ENCODE measurements at places on chromosomes 6 and 20. TPM values are rescaled to one million over a fixed set of nuclear protein-coding genes. Genes with fewer than 3 reads are reported as not detected.
A peak's percentile ranks its signal among the peaks of the same experiment; 100 is the strongest.

GRCh38 chr6:15427331-15428070 lies 181.6 kb downstream of the JARID2 start:
- DNase-seq: peak; percentile 39

DNA sequence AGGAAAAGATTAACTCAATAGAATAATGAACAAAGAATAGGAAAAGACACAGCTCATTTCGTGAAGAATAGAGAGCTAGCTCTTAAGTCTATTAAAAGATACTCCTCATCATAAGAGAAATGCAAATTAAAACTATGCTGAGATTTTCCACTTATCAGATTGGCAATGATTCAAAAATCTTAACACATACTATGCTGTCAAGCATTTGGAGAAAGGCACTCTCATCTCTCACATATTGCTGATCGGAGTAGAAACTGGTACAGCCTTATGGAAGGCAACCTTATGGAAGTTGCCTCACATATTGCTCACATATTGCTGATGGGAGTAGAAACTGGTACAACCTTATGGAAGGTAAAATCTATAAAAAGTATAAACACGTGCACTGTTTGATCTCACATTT lies 21.4 kb upstream of the PLAGL1 start:
- no peak for DNase-seq

DNA sequence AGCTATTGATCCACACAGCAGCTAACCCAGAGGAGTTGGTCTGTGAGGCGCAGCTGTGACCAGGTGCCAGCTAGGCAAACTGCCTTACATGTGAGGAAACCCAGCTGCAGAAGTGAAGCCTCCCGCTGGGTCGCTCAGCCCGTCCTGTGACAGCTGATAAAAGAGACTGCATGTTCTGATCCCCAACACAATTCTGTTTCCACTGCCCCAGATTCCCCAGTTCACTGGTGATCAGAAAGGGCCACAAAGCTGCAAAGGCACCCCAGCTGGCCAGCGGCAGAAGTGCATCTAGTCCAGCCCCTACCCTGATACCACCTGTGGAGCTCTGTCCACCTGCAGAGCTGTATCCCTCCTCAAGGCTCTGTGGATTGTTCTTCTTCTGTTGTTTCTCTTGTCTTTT lies 64.5 kb downstream of the CTNNBL1 start:
- DNase-seq: no peak

Gene SLCO4A1
- total RNA-seq: 0.90 TPM

- no peak for DNase-seq
Observed at GRCh38 chr6:5736016-5736738, 270.5 kb downstream of the NRN1 start.

DNA sequence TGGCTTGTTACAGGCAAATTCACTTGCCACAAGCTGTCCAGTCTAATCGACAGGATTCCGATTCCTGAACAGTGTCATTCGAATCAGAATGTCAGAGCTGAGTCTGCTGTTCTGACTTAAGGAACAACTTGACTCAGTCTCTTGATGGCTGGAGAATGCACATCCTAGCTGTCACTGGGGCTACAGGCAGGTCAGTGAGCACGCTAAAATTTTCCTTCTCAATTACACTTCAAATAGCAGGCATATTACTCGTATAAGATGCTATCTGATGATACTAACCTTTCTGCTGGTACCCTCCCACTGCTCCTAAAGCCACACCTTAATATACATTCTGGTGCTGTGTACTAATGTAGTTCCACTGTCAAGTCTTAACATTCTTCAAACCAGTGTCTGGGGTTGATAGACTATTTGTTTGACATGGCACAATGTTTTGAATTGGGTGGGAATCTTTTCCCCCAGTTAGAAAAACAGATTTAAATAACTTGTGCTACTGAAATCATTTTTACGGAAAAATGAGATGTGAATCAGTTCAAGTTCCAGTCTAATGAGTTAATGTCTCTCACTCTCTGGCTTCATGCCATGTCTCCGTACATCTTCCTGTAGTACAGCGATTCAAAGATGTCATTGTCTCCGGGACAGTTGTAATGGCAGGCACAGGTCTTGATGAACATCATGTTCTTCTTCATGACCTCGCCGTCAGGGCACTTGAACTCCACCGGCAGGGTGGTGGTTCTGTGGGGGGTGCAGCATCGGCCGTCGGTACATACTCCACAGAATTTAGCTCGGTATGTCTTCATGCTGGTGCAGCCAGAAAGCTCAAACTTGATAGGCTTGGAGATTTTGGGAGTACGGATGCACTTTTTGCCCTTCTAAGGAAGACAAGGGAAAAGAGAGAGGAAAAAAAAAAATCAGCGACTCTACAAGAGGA lies 2.2 kb downstream of the CCN2 start:
- DNase-seq: peak; percentile 73

GRCh38 chr6:38943964-38944363 lies 104.6 kb upstream of the GLP1R start:
- no peak for DNase-seq

Gene VARS2
- 11.1 TPM for total RNA-seq

DNA sequence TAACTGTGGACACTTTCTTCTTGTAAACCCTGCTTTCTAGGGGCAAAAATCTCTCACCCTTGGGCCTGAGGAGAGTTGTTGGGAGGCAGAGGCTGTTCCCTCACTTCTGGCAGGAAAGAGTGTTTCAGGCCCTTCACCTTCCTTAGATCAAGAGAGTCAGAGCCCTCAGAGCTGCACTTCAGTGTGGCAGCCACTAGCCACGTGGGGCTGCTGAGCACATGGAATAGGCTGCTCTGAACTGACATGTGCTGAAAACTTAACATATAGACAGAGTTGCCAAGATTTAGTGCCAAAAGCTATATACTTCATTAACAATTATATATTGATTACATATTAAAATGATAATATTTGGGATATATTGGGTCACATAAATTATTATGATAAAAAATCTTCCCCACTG lies 4.4 kb upstream of the LMBRD1 start:
- DNase-seq: no peak

DNA sequence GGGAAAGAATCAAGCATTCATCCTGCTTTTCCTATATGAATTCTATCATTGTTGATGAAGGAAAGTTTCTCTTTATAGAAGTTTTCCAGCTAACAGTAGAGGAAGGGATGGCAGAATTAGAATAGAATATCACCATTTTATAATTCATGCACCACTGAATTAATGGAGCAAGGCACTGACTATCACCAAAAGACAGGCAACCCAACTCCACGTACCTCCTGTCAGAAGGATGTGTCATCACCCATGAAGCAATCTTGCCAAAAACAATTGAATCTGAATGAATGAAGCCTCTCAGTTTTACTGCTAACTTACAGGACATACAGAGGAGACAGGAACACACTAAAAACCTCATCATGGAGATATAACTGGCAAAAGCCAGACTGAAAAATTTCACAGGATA lies 122.4 kb downstream of the NFATC2 start:
- DNase-seq: peak; percentile 51

DNA sequence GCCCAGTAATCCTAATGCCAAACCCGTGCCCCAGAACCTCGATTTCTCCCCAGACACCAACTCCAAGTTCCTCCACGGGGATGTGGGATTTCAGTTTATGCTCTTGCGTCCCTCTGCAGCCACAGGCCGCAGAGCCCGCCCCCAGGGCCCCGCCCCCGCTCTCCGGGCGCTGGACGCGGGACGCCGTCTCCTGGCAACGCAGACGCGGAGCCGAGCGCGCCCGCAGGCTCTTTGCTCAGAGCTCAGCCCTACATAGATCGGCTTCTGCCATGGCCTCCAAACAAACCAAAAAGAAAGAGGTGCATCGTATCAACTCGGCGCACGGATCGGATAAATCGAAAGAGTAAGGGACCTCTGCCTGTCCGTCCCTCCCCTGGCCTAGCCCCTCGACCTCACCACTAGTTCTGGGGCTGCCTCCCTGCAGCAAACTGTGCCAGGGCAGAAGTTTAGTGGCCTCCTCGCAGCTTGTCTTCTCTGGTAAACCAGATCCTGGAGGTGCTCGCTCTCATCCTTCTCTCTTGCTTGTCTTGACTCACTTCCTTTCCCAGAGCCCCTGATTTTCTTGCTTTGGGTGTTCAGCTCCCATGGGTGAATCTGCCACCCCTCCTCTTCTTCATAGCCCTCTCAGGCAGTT lies at the start of gene ADGB:
Gene ADGB, plus strand, starts transcription at position 201 of the 634 bp plus-strand sequence. Its CDS starts 69 bp downstream, at position 270.
- no peak for DNase-seq

- DNase-seq: no peak
Observed at GRCh38 chr6:112243861-112244827, 10.2 kb downstream of the LAMA4 start.

Gene APOBEC2
- not detected for total RNA-seq

DNA sequence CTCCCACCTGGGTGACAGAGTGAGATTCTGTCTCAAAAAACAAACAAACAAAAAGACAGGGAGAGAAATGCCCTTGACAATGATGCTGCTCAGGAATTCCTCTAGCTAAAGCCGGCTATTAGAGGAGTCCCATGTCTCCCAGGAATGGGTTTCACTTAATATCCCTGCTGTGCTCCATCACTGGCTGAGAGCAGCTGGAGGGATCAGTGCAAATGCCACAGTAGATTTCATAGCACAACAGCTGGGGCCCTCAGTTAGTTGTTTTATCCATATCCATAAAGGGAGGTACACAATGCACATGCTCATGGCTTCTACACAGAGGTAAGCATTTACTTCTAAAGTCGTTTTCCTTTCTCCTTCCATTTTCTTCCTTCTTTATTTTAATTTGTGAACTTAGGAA lies 742.0 kb upstream of the POU3F2 start:
- DNase-seq: no peak

Gene RIMS1
- total RNA-seq: 21.2 TPM

GRCh38 chr6:87674290-87674689 lies 27.7 kb downstream of the AKIRIN2 start:
- no peak for DNase-seq

DNA sequence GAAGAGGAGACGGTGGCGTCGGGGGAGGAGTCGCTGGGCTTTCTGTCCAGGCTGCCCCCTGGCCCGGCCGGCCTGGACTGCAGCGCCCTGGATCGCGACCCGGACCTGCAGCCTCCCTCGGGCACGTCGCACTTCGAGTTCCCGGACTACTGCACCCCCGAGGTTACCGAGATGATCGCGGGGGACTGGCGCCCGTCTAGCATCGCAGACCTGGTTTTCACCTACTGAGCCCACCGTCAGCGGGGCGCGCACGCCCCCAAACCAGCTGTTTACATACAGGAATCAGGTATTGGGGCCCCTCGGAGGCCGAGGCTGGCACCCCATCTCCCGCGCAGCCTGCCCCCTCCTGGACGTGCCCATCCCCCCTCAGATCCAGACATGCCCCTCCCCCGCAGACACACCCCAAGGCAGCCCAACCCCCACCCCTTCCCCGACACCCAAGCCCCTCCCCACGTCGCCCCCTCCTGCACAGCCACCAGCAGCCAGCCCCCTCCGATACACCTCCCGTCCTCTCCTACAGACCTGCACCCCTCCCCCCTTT lies 1.4 kb downstream of the SOX12 start:
- DNase-seq: peak; percentile 23

DNA sequence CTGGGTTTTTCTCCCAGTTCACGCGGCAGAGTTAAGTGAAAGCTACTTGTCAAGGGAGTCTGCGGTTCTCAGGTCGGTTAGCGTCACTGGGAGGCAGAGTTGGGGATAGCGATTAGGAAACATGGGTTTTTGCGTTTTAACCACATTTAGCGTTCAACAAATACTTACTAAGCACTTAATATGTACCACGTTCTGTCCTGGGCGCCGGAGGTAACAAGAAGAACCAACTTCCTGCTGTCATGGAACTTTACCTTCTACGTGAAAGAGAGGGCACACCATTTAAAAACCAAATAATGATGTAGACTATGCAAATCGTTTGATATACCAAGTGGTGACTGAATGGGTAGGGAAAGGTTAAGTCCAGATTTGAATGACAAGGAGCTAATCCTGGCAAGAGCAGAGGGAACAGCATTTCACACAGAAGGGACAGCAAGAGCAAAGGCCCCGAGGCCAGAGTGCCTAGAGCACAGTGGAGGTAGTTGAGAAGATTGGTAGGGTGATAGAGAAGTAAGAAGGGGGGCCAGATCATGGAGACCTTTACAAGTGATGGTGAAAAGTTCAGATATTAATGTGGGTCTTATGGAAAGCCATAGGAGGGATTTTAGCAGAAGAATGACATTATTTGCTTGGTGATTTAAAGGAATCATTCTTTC lies 744 bp downstream of the RIOK1 start:
- DNase-seq: no peak

Gene RBL1
- total RNA-seq: 7.1 TPM
